CD4-positive, CD25-positive, alpha-beta regulatory T cell (primary cell): ENCODE measurements at places on chromosomes 6 and 20. TPM values are rescaled to one million over a fixed set of nuclear protein-coding genes. Genes with fewer than 3 reads are reported as not detected.

The FAM217A gene
- polyA plus RNA-seq: 0.08 TPM

The ANKRD6 gene
- 1.4 TPM for polyA plus RNA-seq

The C2 gene
- polyA plus RNA-seq: not detected

The TIAM2 gene
- 2.0 TPM for polyA plus RNA-seq
